IMR-90 (cell line): ENCODE measurements at places on chromosomes 6 and 20. TPM values are rescaled to one million over a fixed set of nuclear protein-coding genes. Genes with fewer than 3 reads are reported as not detected.

Gene FAXC
- 1.1 and 1.9 TPM in 2 replicates for total RNA-seq

Gene FBXO5
- total RNA-seq: 16.7 and 25.3 TPM in 2 replicates

Gene ZC2HC1B
- not detected in 2 replicates for total RNA-seq

Gene VSTM2L
- under 0.01 and 0.18 TPM in 2 replicates for total RNA-seq

DNA sequence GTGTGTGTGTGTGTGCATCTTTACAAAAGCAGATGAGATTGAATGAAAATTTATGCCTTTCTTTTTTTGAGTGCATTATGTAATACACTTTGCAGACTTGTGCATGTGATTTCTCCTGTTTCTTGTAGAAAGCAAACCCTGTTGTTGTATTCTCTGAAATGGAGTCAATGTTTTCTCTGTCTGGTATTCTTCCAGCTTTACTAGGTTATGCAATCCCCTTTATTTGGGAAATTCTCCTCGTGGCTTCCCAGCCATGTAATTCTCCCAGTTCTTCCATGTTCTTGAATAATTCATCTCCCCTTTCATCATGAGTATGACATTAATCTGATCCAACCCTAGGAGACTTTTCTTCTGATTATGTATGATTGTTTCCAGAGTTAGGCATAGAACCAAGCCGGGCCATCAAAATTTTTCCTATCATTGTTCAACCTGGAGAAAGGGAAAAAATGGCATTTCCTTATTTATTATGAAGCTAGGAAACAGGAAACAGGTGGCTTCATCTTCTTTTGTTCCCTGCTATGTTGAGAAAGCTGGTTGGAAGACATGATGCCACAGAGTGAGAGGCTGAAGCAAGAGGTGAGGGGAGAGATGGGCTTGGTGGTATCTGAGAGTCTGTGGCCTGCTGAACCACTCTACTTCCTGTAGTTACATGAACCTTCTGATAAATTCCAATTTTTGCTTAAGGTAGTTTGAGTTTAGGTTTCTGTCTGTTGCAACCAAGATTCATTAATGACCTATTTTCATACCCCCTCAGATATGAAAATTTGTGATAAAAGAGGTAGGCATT lies 68.8 kb downstream of the PRL start:
- no peak for DNase-seq

DNA sequence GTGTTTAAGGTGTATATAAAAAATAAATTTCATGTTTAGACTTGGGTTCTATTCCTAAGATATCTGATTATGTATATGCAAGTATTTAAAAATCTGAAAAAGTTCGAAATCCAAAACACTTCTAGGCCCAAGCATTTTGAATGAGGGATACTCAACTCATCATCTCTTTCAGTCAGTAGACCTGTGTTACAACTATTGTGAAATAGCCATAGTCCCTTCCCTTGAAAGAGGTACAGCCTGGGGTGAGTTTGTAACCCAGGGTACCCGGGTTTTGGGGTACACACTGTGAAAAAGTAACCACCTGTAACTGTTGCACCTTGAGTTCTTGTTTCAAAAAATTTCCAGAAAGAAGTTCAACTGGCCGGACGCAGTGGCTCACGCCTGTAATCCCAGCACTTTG lies 76.6 kb upstream of the DOK5 start:
- DNase-seq: no peak

GRCh38 chr6:93036835-93037234 lies 382.5 kb downstream of the EPHA7 start:
- peak; percentile 1 for DNase-seq

DNA sequence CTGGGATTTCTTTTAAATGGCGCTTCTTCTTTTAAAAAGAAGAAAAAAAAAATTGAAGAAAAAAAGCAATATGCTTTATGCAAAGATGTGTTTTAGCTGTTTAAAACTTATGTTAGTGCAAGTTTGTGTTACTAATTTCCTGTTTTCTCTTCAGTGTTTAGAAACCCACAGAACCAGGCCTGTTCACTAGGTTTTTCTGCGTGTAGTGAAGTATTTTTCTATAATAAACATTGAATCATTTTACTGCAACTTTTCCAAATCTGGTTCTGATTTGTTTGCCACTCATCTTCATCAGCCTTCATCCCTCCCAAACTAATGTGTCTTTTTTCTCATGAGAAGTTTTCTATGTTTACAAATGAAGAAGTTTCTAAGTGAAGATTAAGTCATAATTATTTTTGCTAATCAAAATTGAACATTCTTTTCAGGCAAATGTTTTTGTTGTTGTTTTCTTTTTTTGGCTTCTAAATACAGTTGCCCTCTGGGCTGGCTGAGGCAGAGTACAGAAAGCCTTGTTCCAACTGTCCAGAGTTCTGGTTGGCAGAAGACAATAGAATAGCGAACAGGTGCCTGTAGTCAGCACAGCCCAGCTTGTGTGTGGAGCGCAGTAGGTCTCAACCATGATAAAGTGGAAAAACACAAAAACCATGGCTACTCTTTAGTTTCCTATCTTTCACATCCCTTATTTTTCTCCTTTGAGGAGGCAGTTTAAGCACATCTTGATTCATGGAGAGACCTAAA lies 14.5 kb downstream of the ZNF76 start:
- peak; percentile 59 for DNase-seq

DNA sequence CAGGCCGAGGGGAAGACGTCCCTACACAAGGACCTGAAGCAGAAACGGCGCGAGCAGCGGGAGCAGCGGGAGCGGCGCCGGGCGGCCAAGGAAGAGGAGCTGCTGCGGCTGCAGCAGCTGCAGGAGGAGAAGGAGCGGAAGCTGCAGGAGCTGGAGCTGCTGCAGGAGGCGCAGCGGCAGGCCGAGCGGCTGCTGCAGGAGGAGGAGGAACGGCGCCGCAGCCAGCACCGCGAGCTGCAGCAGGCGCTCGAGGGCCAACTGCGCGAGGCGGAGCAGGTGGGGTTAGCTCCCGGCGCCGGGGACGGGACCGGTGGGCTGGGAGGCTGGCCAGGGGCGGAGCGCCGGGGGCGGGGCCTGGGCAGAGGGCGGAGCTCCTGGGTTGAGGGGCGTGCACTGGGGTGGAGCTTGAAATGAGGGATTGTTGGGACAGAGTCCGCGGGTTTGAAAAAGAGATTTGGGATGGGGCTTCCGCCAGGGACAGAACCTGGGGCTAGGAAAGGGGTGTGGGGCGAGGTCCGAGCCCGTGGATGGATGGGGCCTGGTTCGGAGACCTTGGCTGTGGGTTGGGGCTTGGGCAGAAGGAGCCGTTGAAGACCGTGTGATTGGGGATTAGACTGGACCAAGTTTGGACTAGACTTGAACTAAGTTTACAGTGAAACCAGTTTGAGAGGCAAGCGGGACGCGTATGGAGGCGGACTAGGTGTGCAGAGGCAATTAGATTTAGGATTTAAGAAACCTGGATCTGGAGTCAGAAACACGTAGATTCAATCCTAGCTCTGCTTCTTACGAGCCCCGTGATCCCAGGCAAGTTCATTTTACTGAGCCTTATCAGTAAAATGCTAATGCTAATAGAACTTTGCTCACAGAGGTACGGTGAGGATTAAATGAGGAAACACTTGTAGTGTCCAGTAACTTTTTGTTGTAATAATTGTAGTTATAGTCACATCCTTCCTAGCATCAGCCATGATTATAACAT lies 20.9 kb downstream of the DEF6 start:
- DNase-seq: peak; percentile 72

DNA sequence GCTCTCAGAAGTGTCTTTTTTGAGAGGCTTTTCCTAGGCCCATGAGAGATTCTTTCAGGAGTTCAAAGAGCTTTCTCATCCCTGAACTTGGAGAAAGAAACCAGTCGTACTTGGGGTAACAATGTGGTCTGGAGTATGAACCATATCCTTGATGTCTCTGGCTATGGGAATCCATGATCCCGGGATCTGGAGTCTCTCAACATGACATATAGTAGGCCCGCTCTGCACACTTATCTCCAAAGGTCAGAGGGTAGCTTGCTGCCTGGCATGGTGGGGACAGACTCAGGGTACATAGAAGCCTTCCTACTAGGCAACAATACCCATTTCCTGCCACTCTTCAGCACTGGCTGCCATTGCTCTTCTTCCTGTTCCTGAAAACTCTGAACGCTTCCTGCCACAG lies 42.2 kb upstream of the NFATC2 start:
- no peak for DNase-seq
